ENCODE measurements at places on chromosomes 7 and 10.
A peak's percentile ranks its signal among the peaks of the same experiment; 100 is the strongest.

DNA sequence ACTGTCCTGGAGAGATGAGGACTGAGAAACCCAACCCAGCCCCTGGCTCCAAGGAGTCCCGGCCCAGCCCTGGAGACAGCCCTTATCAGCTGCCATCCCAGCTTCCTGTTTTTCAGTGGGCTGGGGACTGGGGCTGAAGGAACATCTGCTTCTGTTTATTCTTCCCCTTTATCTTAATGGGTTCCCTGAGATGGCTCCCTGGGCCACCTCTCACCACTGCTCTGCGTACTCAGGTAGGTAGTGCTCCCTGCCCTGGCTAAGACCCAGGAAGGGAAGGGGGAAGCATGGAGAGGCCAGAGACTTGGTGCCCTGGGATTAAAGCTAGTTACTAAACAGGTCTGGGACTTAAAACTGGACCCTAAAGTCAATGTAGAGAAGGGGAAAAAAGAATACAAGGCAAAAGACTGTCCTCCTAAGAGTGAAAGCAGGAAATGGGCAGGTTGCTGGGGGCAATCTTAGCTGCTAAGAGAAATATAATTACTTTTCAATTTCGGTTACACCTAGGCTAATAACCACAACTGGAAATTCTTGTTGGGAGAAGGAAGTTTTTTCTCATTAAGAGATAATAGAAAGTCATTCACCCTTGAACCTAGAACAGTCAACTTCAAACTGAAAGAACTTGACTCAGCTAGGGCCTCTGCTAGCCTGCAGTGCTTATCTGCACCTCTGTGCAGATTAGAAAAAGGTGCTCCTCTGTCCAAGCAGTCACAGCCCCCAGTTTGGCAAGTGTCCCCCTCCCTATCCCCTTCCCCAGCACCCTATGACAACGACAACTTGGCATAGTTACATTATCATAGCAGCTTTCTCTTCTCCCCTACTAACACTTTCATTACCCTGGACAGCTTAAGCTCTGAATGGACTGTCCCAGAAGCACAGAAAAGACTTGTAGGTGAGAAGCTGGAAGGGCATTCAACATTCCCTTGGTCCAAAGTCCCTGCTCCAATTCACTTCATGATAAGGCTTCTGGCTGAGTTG is 65.6 kb upstream of the KDM7A start:
- no peak for DNase-seq

DNA sequence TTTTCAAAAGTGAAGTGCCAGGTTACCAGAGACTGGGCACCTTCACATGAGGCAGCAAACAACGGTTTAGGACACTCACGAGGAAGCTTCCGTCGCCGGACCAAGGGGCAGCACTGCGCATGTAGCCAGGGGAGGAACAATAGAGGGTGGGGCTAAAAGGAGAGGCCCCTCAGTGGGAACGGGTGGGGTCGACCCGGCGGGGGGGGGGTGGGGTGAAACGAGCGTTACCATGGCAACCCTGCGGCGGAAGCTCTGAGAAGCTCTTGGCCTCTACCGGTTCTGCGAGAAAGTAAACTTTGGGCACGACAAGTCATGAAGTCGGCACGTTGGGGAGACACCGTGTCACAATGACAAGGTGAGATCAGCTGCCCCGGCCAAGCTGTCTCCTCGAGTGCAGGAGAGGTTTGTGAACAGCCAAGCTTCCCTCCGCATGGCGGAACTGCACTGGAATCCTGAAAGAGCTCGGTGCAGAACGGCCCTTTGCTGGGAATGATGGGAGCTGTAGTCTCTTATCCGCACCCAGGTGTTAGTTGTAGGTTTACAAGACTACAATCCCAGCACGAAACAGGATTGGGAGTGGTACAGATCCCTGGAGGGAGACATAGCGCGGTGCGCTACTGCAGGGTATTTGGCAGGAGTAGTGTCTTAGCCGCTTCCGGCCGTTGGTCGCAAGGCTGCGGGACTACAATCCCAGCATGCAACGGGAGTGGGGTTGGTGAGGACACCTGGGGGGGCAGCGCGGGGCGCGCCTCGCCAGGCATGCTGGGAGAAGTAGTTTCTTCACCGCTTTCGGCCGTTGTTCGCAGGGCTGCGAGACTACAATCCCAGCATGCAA is 72.8 kb upstream of the ZNF722 start:
- DNase-seq, result peak; percentile 56

GRCh38 chr10:58023341-58024073 is 244.2 kb downstream of the IPMK start:
- no peak for DNase-seq

- DNase-seq, result no peak
Observed at GRCh38 chr7:135180122-135180521, 9.6 kb upstream of the CYREN start.

DNA sequence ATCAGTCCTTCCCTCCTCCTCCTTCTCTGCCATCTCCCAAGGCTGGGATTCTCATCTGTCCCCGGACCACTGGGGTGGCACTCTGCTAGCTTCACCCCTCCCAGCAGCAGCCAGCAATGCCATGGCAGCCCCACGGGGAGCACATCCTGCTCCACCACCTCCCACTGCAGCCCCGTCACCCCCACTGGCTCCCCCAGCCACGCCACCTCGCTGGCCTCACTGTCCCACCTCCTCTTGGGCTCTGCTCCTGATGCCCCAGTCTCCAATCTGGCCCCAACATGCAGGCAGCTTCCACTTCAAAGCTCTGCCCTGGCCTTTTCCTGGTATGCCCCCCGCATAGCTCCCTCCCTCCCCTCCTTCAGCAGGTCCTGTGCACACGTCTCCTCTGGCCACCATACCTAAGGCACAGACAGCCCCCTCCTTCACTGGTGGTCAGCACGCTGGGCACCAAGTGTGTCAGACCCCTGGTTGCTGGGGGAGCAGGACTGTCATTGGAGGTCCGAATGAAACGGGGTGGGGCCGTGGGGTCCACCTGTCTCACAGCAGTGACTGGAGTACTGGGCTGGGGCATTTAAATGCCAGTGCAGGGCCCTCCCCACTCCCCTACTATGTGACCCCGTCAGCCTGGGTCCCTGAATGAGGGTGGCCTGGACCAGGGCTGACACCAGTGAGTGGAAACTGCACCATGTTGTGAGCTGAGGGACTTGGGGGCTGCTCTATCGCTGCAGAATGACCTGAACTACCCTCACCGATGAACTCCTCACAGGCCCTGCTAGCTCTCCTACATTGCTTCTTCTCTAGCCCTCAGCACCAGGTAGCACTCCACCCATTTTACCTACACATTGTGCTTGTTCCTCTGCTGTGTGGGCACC is 38.7 kb downstream of the RASGEF1A start:
- no peak for DNase-seq

DNA sequence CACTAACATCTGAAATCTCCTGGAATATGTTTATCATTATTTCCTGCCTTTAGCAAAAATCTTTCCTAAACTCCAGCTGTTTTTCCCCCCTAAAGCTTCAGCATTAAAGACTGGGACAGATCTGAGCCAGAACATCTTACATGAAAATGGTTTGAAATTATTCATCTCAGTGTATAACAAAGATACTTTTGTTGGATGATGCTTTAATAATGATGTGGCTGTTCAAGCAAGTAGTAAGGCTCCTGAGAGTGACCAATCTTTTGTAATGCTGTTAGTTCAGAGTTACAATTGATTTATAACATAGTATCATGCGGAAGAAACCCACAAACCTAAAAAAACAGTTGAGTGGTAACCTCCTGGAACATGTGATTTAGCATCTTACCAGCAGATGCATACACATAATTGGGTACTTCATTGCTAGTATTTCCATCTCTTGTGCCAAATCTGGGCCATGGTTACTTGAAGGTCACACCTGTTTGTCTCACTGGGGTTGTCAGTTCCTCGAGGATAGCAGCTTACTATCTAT is 1.5 kb downstream of the BZW2 start:
- DNase-seq, result no peak

DNA sequence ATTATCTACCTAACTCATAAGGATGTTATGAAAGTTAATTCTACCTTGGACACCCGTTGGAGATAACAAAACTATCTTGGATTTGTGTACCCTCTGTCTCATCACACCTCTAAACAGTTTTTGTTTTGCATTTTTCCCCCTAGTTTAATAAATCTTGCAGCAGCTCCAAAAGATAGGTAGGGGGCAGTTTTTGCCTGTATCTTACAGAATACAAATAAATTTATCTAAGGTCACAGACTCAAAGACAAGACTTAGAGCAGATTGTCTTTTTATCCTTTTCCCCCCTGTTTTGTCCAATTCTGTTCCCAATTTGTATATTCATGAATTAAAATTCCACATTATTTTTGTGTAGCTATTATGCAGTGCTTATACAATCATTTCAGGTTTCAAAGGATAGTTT is 5.0 kb upstream of the SORCS1 start:
- no peak for DNase-seq

DNA sequence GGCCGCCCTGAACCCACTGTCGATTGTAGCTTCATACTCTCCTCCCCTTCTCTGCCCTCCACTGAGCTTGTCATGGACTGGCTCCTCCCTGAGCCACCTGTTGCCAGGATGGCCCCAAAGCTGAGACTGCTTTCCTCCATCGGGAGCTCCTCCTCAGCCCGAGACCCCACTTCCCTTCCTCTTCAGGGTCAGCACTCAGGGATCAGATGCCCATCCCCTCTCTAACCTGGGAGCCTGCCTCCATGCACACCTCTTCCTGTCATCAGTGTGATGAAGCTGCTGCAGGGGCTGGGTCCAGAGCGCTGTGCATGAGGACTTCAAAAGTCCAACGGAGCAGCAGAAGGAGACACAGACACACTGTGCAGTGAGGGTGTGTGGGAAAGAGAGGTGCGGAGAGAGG is 201.1 kb downstream of the WDR37 start:
- no peak for DNase-seq

- no peak for DNase-seq
Observed at GRCh38 chr10:128377988-128378387, 251.8 kb upstream of the MKI67 start.

DNA sequence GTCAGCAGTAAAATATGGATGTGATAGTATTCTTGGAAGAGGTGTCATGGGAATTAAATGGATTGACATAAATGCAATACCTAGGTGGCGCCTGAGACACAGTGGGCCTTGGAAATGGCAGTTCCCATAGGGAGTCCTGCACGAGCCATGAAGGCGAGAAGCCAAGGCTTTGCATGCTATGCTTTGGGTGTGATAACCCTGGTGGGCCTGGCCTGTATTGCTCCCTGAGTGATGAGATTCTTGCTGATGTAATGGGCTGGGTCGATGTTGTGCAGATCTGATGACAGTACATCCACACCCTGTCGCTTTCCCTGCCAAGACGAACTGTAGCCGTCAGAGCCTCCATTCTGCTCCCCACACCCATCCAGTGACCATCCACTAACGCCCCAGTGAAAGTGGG is 46.4 kb downstream of the CREB5 start:
- no peak for DNase-seq

DNA sequence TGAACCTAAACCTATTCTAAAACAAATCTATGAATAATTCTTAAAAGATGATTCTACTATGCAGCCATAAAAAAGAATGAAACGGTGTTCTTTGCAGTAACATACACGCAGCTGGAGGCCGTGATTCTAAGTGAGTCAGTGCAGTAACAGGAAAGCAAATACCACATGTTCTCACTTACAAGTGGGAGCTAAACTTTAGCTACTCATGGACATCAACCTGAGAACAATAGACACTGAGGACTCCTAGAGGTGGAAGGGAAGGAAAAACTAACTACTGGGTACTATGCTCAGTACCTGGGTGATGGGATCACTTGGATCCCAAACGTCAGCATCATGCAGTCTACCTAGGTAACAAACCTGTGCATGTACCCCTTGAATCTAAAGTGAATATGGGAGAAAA is 575.0 kb upstream of the MGMT start:
- no peak for DNase-seq

DNA sequence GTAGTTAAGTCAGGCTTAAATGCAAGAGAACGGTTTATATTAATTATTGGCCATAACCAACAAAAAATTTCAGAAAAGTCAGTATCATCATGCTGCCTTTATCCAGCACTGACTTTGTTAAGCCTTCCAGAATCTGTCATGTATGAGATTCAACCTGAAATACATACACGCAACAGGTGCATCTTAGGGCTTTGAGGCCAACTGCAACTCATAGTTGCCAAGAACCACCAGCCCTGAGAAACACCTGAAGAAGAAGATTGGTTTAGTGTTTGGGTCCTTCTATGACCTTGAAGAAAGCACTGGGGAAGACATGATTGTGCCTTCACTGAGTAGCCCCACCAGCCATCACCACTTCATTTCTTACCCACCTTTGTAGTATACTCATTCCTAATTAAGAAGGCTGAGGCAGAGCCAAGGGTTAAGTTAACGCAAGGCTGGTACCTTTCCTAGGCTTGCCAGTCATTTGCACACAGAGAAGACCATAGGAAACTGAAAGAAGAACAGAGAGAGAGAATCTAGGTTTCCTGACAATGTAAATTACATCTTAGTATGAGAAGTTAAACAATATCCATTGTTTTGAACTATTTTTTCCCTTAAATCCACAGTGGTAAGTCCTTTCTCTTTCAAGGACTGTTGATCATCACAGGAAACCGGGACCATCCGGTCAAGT is 200.1 kb upstream of the PRKCQ start:
- DNase-seq, result no peak

- no peak for DNase-seq
Observed at GRCh38 chr10:131644289-131644688, 256.5 kb upstream of the PPP2R2D start.

- no peak for DNase-seq
Observed at GRCh38 chr10:8282340-8282739, 227.9 kb downstream of the GATA3 start.

- DNase-seq, result no peak
Observed at GRCh38 chr10:31321396-31321941, 2.5 kb downstream of the ZEB1 start.
